ENCODE measurements at places on chromosomes 2 and 18.

DNA sequence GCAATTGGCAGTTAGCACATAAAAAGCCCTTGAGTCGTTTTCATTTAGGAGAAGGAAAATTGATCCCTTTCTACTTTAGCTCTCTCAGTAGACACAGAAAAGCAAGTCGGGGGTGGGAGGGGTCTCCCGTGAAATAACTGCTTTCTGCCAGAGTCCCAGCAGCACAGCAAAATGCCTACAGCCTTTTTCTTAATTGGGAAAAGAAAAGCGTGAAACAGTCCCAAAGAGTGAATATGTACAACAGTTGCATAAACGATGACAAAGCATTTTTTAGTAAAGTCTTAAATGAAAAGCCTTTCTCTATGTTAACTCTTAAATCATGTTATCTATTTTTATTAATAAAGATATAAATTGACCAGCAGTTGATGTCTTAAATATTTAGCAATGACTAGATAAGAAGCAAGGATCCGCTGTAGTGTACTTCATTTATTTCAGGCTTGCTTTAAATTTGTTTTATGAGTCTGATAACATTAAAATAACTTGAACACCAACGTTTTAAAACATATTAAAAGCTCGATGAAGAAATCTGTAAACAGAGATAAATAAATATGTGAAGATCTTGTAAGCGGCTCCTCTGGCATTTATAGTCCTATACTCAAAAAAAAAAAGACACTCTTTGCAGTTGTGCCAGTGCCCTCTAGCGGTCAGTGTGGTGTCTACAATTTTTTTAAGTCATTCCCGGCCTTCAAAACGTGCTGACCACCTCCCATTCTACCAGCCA is 42.3 kb upstream of the ATIC start:
- peak; percentile 79 for DNase-seq

GRCh38 chr2:3849213-3849612 is 145.8 kb downstream of the DCDC2C start:
- no peak for DNase-seq

DNA sequence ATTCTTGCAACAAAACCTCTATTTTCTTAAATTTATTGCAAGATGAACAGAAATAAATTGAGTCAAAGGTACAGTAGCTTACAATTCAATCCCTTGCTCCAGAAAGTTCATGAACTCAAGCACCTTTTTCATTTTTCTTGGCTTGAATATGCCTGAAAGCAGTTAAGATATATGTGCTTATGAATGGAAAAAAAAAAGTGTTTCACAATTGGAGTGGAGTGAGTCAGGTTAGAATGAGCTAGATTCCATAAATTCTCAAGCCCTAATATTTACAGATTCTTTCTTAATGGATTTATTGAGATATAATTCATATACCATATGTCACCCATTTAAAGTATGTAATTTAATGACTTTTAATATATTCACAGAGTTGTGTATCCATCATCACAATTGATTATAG is 39.6 kb upstream of the NEMP2 start:
- DNase-seq: no peak

GRCh38 chr2:55899881-55900280 is 23.7 kb downstream of the EFEMP1 start:
- no peak for DNase-seq

DNA sequence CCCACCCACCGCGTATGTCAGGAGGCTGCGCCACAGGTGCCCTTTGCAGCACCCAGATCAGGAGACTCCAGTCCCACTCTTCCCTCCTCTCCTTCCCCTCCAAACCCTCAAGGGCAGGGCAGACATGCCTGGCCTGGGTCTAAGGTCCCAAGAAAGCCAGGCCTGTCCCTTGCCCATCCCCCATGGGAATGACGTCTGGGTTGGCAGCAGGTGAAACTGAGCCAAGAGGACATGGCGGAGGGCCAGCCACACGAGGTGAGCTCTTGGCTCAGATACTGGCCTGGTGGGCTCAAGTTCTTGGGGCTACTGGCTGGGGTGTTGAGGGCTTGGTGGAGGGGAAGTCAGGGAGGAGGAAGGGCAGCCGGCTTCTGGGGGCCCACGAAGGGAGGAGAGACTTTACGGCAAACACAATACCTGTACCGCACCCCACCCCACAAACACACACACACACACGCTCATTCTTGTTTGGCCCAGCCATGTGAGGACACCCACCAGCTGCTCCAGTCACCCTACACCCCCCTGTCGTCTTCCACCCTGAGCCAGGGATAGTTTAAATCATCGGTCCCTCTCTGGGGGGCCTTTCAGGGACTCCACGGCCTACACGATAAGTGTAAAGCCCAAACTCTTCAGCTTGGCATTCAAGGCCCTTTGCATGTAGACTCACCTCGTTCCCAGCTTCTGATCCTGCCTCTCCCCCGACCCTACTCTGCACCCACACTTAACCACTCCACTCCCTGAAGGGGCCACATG is 24.1 kb upstream of the TNS1 start:
- DNase-seq: peak; percentile 53

DNA sequence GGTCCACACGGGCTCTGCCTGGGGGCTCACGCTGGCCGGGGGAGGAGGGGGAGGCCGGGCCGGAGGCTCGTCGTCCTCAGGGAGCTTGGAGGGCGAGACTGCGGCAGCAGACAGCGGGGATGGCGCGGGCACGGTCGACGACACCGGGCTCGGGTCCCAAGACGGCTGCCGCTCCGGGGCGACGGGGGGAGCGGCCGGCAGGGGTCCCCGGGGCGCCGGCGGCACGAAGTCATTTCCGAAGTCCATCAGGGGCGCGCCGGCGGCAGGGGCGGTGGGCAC is 491 bp downstream of the RTN4 start:
- no peak for DNase-seq

DNA sequence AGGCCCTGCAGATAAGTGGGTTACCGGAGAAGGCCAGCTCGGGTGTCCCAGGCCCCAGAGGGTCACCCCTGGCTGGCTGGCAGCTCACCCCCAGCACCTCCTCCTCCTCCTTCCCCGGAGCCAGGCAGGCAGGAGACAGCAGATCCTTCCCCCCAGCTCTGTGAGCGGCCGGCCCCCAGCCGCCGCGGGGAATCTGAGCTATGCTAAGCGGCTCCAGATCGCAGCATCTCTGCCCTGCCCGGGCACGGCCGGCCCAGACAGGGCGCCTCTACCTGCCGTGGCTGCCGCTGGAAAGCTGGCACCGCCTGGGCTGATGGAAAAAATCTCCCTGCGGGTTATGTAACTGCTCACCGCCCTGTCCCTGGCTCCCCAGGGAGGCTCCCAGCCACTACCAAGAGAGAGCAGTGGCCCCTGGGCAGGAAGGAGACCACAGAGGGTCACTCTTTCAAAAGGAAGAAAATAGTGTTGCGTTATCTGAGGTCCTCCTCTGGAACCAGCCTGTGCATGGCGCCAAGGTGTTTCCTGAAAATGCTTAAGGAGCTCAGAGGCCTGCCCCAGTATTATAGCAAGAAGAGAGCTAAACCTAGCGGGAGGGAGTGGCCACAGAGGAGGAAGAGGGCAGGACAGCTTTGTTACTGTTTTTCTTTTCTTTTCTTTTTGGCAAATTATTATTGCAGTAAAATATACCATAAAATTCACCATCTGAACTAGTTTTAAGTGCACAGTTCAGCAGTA is 179.0 kb downstream of the SMAD7 start:
- DNase-seq: no peak

- peak; percentile 77 for DNase-seq
These were observed 228.1 kb upstream of the TRIB2 start for GRCh38 chr2:12488352-12489318.

GRCh38 chr2:224069172-224069571 is 30.1 kb upstream of the SERPINE2 start:
- DNase-seq: no peak

GRCh38 chr2:46800625-46801349 is 114.8 kb downstream of the MCFD2 start:
- no peak for DNase-seq

DNA sequence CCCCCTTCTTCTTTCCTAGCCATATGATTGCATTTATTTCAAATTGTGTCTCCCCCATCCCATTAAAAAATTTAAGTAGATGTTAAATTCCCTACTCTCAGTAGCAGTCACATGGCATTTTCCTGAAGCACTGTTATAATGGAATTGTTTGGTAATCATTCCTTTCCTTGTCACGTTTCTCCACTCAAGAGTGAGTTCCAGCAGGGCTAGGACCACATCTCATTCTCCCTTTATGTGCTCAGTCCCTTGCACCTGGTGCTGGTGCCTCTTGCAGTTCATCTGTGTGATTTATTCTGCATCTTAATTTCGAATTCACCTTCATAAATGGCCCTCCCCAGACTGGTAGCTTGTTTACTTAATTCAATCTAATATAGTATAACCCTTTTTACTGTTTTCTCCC is 70.3 kb upstream of the NOSTRIN start:
- no peak for DNase-seq

- DNase-seq: no peak
These were observed 787 bp upstream of the ADGRF3 start for GRCh38 chr2:26347286-26347865.
